ENCODE measurements at places on chromosomes 5 and 9. TPM values are rescaled to one million over a fixed set of nuclear protein-coding genes. Genes with fewer than 3 reads are reported as not detected.
A peak's percentile ranks its signal among the peaks of the same experiment; 100 is the strongest.

- no peak for DNase-seq
These were observed 158.0 kb upstream of the APC start for GRCh38 chr5:112579599-112580170.

DNA sequence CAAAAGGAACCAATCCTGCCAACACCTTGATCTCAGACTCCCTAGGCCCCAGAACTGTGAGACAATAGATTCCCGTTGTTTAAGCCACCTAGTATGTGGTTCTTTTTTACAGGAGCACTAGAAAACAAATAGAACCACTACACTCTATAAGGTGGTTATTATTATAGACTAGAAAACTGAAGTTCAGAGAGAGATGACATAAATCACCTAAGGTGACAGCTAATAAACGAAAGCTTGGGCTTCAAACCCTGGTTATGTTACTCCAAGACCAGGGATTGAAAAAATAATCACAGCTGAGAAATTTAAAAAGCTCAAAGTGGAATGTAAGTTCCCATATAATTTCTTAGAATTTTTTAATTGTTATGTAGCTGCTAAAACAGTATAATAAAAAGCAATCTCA lies 716.2 kb upstream of the DMAC1 start:
- DNase-seq: no peak

- DNase-seq: no peak
These were observed 389.2 kb upstream of the FTMT start for GRCh38 chr5:121462441-121462840.

GRCh38 chr5:66144834-66145390 lies 812 bp downstream of the SREK1 start:
- DNase-seq: no peak

DNA sequence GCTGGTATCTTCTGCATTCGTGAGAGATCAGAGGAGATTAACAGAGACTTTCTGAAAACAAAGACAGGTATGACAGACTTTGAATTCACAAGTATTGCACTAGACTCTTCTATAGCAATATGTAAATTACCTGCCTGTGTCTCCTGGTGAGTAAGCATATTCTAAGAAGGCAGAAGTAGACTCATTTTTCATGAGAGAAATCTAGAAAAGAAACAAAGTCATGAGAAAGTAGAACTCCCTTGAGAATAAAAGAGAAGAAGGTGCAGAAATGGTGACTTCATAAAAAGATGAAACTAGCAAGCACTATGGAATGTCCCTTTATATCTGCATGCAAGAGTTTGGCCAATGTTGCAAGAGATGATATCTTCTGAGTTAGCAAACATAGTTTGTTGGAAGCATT lies 419.8 kb downstream of the DMRT2 start:
- DNase-seq: no peak

DNA sequence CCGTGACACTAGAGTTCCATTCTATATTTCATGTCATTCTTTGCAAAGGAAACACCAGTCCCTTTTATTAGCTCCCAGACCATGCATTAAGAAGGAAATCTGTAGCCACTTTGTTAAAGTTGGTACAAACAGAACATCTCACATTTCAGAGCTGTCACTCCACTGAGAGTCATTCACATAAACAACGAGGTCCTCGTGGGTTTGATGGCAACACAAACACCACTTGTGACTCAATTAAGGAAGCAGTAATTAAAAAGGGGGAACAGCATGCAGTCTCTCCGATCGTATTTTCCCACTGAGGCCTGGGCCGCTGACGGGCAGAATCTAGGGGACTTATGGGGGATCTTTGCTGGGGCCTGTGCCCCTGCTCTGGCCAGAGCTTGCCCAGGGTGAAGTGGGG lies 94.2 kb upstream of the ZNF618 start:
- DNase-seq: no peak

GRCh38 chr9:136552117-136552703 lies 6.4 kb upstream of the NOTCH1 start:
- DNase-seq: peak; percentile 74

DNA sequence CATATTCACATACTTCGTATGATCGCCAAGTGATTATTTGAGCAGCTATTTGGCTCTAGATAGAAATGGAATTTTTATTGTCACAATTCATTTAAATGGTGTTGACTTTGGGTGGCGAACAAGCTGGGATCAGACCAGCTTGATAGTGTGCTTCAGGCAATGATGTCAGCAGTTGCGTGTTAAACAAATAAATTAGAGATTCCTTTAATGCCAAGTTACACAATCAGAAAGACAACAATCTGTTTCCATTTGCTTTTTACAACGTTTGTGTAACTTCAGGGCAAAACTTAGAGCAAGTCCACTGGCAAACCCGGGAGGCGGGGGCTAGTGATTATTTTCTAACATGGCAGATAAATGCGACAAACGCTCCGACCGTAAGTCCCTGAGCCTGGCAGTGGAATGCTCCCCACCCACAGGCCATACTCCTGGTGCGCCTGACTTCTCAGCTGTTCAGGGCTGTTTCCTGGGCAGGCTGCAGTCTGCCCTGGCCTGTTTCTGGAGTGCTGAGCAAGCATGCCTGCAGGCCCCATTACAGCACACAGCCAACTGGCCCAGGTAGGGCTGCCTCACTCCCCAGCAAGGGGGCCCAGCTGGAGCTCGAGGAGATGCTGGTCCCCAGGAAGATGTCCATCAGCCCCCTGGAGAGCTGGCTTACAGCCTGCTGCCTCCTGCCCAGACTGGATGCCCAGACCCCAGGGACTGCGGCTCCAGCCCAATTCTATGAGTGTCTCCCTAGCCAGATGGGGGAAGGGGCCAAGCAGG lies 88.7 kb downstream of the BASP1 start:
- DNase-seq: peak; percentile 82

- DNase-seq: no peak
These were observed 147.2 kb upstream of the LHFPL2 start for GRCh38 chr5:78795757-78796156.

DNA sequence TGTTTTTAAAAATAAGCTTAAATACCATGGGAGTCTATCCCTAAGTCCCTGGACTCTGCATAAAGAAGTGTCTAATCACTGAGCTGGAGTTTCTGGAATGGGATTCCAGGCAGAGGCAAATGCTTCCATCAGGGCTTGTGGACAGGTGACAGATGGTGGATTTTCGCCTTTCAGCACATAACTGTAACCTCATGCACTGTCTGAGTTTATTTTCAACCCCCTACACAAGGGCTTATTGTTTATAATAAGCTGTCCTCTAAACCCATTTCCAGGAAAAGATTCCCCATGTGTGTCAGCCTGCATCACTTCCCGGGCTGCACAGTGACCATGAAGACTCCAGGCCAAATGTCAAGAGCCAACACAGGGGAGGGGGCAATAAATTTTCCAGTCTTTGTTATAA lies 264.0 kb downstream of the PIK3R1 start:
- no peak for DNase-seq

DNA sequence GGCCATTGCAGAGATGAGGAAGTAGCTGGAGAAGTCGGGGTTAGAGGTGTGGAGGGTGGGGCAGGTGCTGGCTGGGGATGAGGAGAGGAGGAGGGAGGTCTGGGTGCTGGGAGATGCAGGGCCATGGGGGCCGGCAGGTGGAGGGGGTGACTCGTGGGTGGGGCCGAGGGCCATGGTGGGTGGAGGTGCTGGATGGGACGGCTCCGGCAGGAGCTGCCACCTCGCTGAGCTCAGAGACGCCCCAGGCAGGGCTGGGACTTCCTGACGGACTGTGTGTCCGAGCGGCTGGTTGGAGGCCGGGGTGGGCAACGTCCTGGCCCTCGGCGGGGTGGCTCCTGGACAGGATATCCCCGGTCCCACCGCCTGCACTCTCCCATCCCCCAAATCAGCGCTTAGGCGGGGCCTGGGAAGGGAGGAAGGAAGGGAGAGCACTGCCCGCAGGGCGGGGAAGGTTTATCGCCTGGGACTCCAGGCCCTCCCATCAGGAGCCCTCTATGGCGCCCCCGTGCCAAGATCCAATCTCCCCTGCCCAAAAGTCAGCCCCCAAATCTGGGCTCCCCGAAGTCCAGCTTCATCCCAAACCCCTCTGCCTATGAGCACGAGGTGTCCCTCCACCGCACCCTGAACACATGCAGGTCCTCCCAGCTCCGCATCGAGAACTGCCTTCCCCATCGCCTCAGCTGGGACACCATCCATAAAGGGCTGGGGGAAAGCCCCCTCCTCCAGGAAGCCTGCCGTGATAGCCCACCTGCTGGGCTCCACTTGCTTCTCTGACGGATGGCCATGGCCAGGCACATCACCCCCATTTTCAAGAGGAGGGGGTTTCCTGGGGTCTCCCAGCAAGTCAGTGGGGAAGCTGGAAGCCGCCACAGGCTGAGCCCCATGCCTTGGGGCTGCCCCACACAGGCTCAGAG lies 58.3 kb upstream of the NOTCH1 start:
- DNase-seq: no peak

- no peak for DNase-seq
These were observed 54.9 kb upstream of the OSMR start for GRCh38 chr5:38790891-38791290.

GRCh38 chr5:6861667-6862066 lies 148.4 kb downstream of the TENT4A start:
- no peak for DNase-seq

- DNase-seq: no peak
These were observed 8.5 kb downstream of the GAS1 start for GRCh38 chr9:86938780-86939179.

GRCh38 chr5:60597572-60598320 lies 102.2 kb downstream of the DEPDC1B start:
- DNase-seq: no peak

DNA sequence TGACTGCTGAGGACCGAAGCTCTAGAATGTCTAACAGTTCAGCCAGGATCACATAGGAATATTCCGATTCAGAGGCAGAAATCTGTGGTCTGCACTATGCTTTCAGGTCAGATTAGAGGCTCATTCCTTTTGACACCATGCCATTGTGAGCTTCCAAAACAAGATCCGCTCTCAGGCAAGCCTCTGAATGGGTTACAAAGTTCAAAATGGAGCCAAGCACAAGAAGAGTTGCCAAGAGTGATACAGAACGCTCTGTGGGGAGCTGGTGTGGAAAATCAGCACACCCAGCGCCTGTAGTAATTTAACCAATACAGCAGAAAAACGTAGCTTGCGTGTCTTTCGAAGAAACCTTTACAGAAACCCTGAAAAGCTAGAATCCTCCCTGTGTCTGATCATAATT lies 33.3 kb upstream of the FAT2 start:
- DNase-seq: no peak

DNA sequence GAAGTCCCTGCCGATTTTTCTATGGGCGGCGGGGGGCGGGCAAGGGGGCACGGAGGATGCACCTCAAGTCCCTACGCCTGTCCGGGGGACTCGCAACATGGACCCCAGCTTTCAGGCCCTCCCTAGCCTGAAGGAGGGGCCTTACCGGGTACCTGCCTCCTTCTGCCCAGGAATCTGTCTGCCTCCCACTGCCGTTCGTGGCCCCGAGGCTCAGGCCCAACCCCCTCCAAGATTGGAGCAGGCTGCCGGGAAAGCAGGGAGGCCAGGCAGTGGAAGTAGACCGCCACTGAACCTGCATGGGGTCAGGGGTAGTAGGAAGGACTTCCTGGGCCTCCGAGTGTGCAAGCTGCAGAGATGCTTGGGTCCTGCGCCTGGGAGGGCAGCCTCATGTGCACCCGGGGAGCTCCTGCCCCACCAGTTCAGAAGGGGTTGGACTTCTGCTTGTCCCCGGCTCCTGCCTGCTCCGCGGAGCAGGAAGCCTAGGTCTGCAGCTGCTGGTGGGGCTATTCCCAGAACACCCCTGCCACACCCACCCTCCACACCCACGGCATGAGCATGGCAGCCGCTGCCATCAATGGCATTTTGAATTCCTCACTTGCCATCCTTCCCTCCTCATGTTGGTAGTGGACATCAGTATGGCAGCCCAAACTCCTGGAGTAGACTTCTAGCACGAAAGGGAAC lies 1312.7 kb upstream of the ACO1 start:
- DNase-seq: no peak

GRCh38 chr5:180353980-180354452 lies 880 bp upstream of the GFPT2 start:
- DNase-seq: no peak

PCDHB12 gene
- 2.1 TPM for polyA plus RNA-seq

Measured in cardiac muscle cell (in vitro differentiated cells and primary cell).